ENCODE measurements at places on chromosomes 7 and 10. TPM values are rescaled to one million over a fixed set of nuclear protein-coding genes. Genes with fewer than 3 reads are reported as not detected.

DNA sequence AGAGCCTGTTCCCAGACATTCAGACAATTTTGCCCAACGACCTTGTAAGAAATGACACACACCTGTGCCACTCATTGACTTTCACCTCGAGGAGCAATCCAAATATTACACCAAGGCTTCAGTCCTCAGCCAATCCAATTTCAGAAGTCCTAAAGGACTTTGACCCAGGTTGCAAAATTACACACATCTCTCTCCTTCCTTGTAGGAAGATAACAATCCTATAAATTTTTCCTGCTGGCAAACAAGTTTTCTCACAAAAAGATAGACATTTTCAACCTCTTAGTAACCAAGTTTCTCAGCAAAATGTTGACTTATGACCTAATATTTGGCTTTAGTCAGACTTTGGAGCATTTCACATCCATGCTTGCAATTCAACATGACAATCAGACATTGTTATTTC, 745.0 kb downstream of the GRID1 start:
- no peak for DNase-seq

DNA sequence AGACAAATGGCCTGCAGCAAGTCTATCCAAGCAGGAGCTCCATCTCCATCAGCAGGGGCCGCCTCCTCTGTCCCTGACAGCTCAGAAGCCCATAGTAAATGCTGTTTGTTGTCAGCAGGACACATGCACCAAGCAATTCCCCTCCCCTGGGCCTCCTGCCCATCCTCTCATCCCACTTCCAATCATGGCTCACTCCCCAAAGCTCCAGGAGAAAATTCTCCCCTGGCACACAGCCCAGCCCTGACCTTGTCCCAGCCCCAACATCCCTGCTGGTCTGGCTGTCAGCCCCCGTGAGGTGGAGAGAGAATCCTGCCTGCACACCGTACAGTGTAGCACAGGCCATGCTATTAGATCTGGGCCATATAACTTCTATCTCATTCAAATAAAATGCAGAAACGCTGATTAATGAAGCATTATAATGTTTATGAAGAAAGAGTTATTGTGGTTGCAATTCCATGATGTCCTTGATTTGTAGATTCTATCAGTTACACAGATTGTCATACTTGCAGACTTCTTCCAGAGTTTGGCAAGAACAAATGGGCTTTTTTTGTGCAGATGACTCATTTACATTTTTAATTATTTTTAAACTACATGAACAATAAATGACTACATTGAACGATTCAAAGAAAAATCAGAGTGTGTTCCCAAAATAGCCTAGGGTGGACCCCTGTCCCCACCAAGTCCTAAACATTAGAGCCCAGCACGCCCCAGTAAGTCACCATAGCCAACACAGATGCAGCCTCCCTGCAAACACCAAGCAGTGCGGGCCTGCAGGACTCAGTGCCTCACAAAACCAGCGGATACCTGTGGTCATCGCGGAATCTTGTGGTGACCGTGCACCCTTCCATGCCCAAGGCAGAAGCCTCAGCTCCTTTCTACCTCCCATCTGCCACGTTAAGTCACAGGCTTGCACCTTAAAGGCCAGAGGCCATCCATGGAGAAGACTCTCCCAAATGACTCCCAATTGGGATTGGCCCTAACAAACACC, 70.1 kb downstream of the COBL start:
- no peak for DNase-seq

DNA sequence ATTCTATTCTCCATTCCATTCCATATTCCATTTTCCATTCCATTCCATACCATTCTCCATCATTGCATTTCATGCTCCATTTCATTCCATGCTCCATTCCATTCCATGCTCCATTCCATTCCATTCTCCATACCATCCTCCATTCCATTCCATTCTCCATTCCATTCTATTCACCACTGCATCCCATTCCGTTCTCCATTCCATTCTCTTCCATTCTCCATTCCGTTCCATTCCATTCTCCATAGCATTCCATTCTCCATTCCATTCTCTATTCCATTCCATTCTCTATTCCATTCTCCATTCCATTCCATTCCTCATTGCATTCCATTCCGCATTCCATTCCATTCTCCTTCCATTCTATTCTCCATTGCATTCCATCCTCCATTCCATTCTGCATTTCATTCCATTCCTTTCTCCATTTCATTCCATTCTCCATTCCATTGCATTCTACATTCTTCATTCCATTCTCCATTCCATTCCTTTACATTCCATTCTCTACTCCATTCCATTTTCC, 84.0 kb downstream of the NSUN6 start:
- no peak for DNase-seq

Gene COBL
- not detected for polyA plus RNA-seq

Gene CHPF2
- polyA plus RNA-seq = 42.2 TPM

Gene SLC26A3
- polyA plus RNA-seq = not detected

Gene UNCX
- not detected for polyA plus RNA-seq
